DMS 273 treated with DMSO at 0.1 percent for 48 hours (cell line): ENCODE measurements at places on chromosomes 6 and 20.

DNA sequence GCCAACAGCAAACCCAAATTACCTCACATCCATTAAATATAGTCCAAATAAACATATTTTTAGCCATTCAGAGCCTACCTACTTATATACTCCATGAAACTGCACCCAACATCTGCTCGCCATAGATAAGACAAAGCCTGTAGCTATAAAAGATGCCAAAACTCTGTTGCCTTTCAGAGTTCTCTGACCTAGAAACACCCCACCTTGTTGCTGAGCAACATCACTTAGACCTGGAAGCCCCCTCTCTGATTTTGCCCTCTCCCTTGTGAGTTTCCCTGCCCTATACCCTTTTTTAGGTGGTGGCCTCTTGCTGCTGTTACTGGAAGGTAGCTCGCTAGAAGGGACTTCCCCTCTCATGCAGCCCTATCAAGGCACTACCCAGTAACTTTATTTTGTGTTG is 27.7 kb upstream of the FBXL4 start:
- no peak for DNase-seq

DNA sequence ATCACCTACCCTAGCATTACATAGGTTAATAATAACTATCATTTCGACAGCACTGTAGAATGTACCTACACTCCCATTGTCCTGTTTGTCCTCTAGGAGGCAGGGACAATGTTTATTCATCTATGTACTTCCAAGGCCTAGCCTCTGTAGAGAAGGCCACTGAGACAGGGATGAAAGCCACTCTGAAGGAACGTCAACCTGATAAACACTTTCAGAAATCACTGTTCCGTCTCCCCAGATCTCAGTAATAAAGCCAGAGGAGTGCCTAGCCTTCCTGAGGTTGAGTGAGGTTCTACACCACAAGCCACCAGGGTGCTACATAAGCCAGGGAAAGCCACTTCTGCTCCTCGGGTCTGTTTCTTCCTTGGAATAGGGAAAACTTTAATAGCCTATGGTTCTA is 44.8 kb downstream of the POPDC3 start:
- DNase-seq, result no peak

DNA sequence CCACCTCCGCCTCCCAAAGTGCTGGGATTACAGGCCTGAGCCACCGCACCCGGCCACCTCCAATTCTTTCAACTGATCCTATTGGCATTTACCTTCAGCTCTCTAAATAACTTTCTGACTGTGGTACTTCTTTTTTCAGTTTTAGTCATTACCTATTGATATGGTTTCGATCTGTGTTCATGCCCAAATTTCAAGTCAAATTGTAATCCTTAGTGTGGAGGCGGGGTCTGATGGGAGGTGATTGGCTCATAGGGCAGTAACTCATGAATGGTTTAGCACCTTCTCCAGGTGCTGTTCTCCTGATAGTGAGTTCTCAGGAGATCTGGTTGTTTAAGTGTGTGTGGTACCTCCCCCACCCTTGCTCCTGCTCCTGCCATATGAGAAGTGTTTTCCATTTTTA is 140.9 kb downstream of the LPA start:
- no peak for DNase-seq

GRCh38 chr20:52191916-52192718 is 538 bp upstream of the ZFP64 start:
- no peak for DNase-seq

- DNase-seq, result peak; percentile 29
Observed at GRCh38 chr6:56359201-56359899, 112.0 kb upstream of the COL21A1 start.
